ENCODE measurements at places on chromosomes 5 and 9.
A peak's percentile ranks its signal among the peaks of the same experiment; 100 is the strongest.

DNA sequence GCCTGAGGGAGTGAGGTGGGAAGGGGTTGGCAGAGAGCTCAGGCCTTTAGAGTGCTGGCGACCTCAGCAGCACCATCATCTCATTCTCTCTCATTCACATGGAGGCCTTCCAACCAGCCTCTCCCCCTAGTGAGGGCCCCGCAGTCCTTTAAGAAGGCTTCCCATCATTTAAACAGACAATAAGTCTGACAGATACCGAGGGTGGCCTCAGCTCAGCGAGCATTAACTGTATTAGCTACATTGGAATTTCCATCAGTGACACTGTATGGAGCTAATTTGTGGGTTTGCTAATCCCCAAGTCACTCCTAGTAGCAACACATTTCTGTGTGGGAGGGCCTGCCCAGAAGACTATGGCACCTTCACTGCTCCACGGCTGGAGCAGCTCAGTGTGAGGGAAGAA is 75.8 kb downstream of the INSYN2B start:
- DNase-seq, result no peak

- DNase-seq, result no peak
Observed at GRCh38 chr5:88183255-88183654, 85.4 kb downstream of the TMEM161B start.

- peak; percentile 63 for DNase-seq
Observed at GRCh38 chr9:21995666-21996398, 1.2 kb downstream of the CDKN2B-AS1 start.

DNA sequence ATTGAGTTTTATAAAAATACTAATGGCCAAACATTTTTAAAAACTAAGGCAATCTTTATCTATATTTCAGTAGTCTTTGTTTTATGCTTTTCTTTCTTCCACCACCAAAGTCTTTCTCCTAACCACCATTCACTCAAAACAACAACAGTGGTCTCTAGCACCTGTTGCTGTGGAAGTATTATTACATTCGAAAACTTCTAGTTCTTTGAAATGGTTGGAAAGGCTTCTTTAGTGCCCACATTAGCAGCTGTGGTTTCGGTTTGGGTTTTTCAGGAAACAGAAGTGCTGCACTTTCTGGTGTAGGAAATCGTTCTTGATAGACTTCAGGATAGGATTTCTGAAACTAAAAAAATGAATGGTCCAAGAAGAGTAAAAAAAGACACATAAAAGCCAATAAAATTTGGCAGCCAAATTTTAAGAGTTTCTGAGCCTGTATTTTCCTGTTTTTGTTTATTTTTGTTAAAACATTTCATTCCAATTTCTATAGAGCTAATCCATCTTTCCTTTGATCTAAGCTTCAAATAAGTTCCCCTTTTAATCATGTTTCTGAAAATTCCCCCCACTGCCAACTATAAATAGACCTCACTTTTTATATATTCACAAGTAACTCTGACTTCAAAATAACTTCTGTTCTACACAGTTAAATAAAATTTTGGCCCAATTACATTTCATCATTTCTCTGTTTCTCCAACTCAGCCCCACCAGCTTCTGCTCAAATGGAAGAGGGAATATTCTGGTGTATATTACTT is 102.2 kb downstream of the DEPDC1B start:
- DNase-seq, result peak; percentile 28

DNA sequence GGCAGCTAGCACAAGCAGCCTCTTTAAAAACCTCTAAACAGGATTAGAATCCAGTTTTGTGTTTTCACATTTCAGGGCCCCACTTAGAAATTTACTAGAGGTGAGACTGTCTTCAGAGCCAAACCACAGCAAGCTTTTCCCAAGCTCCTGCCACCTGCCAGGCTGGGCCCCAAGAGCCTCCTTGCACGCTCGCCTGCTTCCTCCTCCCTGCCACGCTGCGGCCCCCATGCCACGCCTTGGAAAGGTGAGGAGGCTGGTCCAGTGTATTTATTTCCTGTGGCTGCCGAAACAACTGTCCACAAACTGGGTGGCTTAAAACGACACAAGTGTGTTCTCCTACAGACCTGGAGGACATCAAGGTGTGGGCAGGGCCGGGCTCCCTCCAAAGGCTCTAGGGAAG is 43.4 kb downstream of the NKX2-5 start:
- DNase-seq, result no peak

DNA sequence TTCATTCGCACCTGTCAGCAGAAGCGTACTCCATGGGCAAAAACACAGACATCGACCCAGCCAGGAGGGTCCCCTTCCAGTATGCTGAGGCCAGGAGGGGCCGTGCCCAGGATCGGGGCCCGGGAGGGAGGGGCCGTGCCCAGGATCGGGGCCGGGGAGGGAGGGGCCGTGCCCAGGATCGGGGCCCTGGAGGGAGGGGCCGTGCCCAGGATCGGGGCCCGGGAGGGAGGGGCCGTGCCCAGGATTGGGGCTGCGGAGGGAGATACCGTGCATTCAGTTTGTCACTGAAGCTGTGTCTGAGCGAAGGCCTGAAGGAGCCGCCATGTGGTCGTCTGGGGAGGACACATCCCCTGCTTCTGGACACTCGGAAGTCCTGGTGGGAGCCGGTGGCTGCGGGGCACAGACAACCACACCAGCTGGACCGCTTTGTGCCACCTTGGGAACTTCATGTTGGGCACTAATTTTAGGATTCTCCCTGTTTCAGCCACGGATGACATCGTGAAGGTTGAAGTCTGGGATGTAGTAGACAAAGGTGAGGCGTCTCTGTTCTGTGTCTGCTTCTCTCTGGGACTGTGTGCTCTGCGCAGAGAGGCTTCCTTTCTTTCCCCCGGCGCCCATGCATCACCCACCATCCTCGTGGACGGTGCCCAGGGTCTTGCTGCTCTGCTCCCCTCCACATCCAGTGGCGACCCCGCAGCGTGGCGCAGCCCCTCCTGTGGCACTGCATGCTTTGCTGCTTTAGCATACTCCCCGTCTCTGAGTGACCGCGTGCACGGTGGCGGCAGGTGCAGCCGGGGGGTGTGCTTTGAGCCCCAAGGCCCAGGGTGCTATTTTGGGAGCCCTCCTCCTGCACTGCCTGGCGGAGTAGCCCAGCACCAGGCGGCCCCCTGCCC is 16.7 kb upstream of the AJM1 start:
- DNase-seq, result no peak

GRCh38 chr5:78983601-78984438 is 1.3 kb downstream of the ARSB start:
- no peak for DNase-seq

DNA sequence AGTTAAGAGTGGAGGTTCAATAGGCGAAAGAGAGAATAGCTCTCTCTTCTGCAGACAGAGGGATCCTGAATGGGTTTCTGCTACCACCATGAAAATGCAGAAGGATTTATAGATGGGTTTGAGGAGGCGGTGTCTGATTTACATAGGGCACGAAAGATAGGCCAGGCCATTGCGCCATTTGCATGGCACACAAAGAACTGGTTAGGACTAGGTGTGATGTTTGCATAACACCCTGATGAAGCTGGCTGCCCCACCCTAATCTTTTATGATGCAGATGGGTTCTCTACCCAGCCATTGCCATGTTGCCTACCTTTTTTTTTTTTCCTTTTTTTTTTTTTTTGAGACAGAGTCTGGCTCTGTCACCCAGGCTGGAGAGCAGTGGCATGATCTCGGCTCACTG is 51.4 kb upstream of the PDZD2 start:
- no peak for DNase-seq

GRCh38 chr9:101991926-101992325 is 253.5 kb upstream of the GRIN3A start:
- no peak for DNase-seq

GRCh38 chr9:128898845-128899565 is 17.1 kb downstream of the LRRC8A start:
- DNase-seq, result no peak

GRCh38 chr5:143582869-143583268 is 179.4 kb upstream of the NR3C1 start:
- peak; percentile 67 for DNase-seq

- DNase-seq, result peak; percentile 55
Observed at GRCh38 chr9:114619191-114619761, 8.2 kb downstream of the TMEM268 start.

GRCh38 chr9:94801681-94802080 is 75.2 kb downstream of the AOPEP start:
- DNase-seq, result no peak

DNA sequence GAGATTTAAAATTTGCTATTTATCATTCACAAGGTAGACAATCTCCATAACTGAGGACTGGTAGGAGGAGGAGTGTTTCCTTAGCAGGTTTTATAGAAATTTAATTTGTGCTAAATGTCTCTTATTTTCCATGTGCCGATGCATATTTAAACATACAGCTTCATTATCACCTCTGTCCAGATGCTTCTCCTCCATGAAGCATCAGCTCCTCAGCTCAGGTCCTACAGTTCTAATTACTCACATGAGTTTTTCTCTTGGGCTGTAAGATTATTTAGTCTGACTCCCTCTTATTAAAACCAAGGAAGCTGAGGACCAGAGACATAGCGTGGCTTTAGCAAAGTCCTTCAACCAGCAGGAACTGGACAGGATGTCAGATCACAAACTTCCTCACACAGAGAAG is 300.2 kb upstream of the PANK3 start:
- no peak for DNase-seq

GRCh38 chr5:173065155-173065554 is 9.0 kb downstream of the CREBRF start:
- no peak for DNase-seq

- DNase-seq, result no peak
Observed at GRCh38 chr9:125472926-125473701, 211.5 kb downstream of the GAPVD1 start.

- peak; percentile 17 for DNase-seq
Observed at GRCh38 chr9:101705135-101705661, 33.2 kb downstream of the GRIN3A start.

DNA sequence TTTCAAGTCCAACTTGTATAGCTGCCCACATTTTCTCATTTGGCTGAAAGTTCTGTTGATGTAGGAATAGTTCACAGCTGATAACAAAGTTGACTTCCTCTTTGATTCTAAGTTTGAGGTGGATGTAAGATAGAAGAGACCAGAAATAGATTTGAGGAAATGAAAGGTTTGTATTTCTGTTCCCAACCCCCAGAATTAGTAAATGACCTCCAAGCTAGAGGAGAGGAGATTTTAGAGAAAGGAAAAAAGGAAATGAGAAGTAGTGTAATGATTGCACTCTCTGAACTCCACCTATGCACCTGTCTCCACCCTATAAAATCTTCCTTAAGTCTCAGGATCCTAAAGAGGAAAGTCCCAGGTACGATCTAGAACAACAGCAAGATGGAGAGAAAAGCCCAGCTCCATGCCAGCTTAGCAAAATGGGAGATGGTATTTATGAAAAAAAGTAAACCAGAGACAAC is 130.4 kb upstream of the POC5 start:
- no peak for DNase-seq

DNA sequence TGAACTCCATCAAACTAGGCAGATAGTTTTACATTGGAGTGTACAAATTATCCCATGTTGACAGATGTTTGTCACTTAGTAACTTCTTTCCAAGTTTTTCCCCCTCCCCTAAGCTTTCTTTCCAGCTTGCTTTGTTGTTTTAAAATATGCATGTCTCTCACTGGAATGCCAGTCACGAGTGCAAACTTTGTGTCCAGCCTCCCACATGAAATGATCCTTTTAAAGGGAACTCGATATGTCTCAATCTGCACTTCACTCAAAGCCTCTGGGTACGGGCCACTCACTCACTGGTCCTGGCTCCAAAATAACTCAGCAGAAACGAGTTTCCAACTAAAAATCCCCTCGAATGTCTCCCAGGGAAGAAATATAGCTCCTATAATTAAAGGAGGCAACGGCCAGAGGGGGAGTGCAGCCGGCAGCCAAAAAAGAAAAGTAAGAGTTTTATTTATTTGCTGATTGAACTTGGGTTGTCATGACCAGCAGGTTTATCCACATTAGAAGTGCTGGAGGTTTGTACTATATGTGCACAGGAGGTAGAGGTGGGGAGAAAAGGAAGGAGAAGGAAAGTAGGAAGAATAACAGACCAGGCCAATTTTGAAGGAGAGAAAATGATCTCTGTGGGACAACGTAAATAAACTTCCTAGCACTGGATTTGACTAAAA is 17.5 kb downstream of the NR2F1 start:
- no peak for DNase-seq

- DNase-seq, result no peak
Observed at GRCh38 chr5:123651234-123651633, 139.3 kb downstream of the CSNK1G3 start.

DNA sequence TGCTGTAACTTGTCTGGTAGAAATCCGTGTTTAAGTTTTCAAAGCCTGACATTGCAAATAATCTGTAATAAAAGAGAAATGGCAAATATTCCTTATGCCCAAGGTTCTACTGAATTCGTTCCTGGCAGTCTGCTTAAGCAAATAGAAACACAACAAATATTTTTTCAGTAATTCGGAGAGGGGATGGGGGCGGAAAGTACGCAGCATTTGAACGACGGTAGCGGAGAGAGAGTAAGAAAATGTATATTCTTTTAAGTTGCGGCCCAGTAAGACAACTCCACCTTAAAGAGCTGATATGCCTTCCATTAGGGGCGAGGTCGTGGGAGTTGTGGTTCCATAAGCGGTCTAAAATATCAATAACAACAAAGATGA is 569 bp downstream of the YIPF5 start:
- DNase-seq, result no peak

GRCh38 chr9:127419348-127419747 is 4.8 kb upstream of the ZNF79 start:
- DNase-seq, result peak; percentile 58

- DNase-seq, result no peak
Observed at GRCh38 chr9:14189578-14189977, 124.4 kb downstream of the NFIB start.

DNA sequence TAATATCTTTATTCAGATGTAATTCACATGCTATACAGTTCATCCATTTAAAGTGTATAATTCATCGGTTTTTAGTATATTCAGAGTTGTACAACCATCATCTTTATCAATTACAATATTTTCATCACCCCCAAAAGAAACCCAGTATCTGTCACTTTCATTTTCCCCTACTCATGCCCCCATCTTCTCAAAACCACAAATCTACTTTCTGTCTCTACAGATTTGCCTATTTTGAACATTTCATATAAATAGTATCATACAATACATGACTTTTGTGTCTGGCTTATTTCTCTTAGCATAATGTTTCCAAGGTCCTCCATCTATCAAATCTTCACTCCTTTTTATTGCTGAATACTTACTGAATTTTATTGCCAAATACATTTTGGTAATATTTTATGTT is 305.1 kb upstream of the SGCD start:
- no peak for DNase-seq

DNA sequence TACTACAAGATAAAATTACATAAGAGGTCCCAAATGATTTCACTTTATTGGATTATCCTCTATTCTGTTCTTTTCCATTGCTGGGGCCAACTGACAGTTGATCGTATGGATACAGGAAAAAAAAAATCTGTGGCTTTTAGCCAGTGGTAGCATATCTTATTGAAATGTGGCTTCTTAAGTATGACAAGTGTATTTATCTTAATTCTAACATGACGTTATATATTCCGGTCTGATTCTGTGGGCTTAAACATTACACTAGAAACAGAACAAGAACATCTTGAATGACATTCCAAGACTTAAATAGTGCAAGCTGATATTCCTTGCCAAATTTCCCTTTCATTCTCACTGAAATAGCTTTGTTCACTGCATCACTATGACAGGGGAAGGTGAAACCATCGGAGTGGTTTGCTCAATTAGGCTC is 117.9 kb downstream of the INSYN2B start:
- no peak for DNase-seq
